ENCODE measurements at places on chromosomes 5 and 9.

DNA sequence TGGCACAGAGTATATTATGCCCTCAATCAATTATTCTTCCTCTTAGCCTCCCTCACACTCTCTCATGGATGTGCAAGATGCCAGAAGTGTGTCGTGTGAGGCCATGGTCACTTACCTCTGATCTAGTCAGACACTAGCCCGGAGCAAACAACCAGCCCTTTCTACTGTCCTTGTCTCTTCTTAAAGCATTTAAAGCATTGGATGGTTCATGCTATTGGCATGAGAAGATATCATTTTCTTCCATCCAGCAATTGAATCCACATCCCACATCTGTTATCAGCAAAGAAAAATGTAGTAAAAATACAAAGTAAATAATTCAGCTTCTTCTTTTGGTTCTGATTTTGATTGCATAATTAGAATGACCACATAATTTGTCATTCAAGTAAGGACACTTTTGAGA lies 267.2 kb upstream of the ACO1 start:
- no peak for DNase-seq

- no peak for DNase-seq
Measured at GRCh38 chr9:79985264-79985663, 413.5 kb downstream of the TLE4 start.

GRCh38 chr9:137244486-137245449 lies 3.7 kb downstream of the TUBB4B start:
- DNase-seq: no peak

- DNase-seq: no peak
Measured at GRCh38 chr5:150660108-150660831, 781 bp upstream of the MYOZ3 start.

DNA sequence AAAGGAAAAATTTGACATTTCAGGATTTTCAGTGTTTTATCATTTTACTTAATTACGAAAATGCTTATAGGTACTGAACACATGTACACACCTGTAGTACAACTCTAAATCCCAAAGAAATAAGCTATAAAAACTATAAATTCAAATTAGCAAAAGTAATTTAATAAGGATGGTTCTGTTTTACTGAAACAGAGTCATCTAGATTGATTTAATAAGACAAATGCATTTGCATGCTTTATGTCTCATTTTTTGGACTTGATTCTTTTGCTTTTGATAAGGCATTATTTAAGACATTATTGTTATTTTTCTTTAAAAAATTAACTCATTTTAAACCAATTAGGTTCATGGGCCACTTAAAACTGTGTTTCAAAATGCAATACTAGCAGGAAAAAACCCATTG lies 201.2 kb downstream of the PIK3R1 start:
- DNase-seq: no peak

- no peak for DNase-seq
Measured at GRCh38 chr5:169746147-169746694, 109.1 kb downstream of the DOCK2 start.

DNA sequence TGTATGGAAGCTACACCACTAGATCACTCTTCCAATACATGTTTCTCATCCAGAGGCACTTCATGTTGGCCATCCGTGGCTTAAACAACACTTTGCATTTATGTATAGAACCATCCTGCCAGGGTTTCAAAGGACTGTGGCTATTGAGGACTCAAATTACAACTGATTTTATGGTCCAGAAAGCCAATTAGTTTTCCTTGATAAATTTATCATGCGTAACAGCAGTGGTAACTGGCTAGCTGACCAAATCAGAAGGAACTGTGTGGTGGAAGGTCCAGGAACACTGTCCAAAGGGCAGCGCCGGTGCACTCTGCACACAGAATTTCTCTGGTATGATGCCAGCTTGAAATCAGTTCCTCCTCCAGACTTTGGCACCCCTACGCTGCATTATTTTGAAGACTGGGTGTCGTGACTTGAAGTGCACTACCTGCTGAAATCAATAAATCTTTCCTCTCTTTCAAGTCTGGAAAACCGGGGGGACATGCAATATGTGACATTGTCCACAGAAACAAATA lies 69.3 kb upstream of the TMEM252 start:
- no peak for DNase-seq

DNA sequence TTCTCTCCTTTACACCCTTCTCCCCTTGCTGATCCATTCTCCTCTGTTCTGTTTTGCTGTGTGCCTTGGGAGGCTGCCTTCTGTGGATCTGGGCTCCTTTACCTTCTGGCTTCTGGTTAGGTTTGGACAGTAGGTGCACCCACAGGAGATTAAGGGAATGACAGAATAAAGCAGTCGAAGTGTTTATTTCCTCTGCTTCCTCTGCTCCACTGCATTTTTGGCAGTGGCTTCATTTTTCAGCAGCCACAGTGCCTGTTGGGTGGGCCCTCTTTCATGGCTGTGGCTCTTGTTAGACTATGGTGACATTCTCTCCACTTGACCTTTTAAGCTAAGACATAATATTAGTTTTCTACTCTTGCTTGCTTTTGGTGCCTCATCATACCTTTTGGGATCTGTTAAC lies 144.1 kb downstream of the CCDC171 start:
- DNase-seq: no peak

- no peak for DNase-seq
Measured at GRCh38 chr9:132791699-132792240, 86.3 kb downstream of the AK8 start.

- DNase-seq: no peak
Measured at GRCh38 chr9:70085241-70085640, 41.6 kb downstream of the MAMDC2 start.
